Peyer's patch (tissue), 4 donors: ENCODE measurements at places on chromosomes 11 and 22.

GRCh38 chr11:105553025-105553424, 56.8 kb upstream of the GRIA4 start:
- DNase-seq: no peak

GRCh38 chr11:43354311-43354710, 4.4 kb upstream of the TTC17 start:
- no peak for DNase-seq

DNA sequence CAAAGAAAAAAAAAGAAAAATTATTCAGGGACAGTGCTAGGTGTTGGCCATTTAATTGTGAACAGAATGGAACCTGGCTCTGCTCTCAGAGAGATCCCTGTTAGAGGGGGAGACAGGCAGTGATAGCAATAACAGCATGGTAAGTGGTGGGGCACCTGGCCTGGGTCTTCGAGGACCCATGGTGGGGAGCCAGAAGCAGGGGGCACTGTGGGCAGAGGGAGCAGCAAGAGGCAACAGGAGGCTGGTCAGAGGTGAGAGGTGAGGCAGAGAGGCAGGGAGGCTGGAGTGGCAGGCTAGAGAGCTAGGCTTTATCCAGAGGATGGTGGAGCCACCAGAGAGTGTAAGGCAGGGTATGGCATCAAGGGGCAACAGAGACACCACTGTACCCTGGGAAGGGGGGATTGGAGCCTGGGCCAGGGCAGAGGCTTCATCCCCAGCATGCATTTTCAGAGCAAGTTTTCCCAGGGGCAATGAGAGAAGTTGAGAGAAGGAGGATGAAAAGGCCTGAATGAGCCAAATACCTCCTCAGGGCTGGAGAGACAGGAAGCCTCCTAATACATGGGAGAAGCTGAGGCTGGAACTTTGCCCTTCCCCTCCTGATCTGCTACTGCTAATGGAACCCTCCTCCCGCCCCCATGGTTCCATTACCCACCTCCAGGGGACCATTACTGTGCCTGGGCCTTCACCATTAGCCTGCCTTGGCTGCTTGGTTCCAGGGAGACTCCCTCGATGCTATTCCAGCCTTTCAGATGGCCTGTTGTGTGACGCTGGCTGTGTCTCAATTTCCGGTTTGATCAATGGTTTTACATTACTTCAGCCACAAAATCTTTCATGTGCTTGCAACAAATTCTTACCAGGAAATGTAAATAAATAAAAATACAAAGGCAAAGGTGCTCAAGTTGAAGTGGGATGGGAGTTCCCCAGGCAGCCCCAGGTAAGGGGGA, 2.6 kb upstream of the P2RY2 start:
- peak; percentile 39 for DNase-seq

GRCh38 chr11:119126675-119127268, 5.4 kb downstream of the HINFP start:
- DNase-seq: no peak

GRCh38 chr22:24695060-24695459, 79.5 kb downstream of the PIWIL3 start:
- DNase-seq: peak; percentile 84

GRCh38 chr11:9357041-9357440, 27.4 kb upstream of the IPO7 start:
- no peak for DNase-seq
